ENCODE measurements at places on chromosomes 6 and 20. TPM values are rescaled to one million over a fixed set of nuclear protein-coding genes. Genes with fewer than 3 reads are reported as not detected.

- no peak for DNase-seq
Observed at GRCh38 chr6:122817766-122818165, 28.7 kb downstream of the SMPDL3A start.

GRCh38 chr20:49808753-49809152 is 3.9 kb upstream of the SLC9A8 start:
- no peak for DNase-seq

- DNase-seq = no peak
Observed at GRCh38 chr6:137494988-137495702, 951 bp upstream of the OLIG3 start.

GRCh38 chr6:105867277-105867676 is 218.9 kb upstream of the PRDM1 start:
- no peak for DNase-seq

DNA sequence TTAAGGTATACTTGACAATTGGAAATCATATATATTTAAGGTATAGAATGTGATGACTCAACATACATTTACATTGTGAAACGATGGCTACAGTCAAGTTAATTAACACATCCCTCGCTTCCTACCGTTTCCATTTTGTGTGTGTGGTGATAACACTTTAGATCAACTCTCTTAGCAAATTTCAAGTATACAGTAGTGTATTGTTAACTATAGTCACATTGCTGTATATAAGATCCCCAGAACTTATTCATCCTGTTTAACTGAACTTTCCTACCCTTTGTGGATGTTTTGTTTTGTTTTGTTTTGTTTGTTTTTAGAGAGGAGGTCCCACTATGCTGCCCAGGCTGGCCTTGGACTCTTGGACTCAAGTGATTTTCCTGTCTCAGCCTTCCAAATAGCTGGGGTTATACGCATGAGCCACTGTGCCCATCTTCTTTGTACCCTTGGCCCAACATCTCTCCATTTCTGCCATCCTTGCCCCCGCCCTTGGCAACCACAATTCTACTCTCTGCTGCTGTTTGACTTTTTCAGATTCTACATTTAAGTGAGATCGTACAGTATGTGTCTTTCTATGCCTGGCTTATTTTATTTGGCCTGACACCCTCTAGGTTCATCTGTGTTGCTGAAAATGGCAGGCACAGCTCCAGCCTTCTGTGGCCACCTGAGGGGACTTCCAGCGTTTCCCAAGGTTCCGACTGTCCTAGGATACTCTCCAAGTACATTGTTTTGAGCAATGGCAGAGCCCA is 90.5 kb upstream of the SNX9 start:
- DNase-seq = no peak

- DNase-seq = no peak
Observed at GRCh38 chr6:22150368-22151035, 146.3 kb downstream of the PRL start.

DNA sequence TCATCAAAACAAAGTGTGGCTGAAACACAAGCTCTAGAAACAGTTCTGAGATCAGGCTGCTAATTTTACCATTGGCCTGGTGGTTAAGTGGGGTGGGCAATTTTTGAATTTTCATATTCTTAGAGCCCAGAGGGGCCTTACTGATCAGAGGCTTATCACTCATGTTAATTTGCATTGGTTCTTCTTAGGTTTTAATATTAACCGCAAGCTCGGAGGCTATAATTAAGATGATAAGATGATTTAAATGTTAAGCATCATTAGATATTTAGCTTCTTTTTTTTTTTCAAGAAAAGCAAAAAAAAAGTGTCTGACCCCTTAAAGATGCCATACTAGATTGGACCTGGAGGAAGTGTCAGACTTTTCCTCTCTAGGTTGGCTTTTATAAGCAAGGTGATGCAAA is 8.4 kb upstream of the POPDC3 start:
- DNase-seq = no peak

- DNase-seq = no peak
Observed at GRCh38 chr6:54188846-54189245, 77.6 kb downstream of the MLIP start.

DNA sequence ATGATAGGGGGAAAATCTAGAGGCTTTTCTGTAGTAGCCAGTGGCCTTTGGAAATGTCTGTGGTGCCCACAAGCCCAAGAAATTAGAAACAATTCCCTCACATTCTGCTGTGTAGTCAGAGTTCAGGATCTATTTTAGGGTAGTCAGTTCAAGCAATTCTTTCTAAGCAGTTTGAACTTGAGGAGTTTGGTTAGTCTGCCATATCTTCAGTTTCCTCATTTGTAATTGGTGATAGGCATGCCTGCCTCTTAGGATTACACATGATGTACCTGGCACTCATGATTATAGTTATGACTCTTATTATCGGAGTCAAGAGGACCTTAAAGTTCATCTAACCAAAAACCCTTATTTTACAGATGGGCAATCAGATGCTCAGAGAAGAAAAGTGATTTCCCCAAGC is 21.2 kb upstream of the MEP1A start:
- no peak for DNase-seq

DNA sequence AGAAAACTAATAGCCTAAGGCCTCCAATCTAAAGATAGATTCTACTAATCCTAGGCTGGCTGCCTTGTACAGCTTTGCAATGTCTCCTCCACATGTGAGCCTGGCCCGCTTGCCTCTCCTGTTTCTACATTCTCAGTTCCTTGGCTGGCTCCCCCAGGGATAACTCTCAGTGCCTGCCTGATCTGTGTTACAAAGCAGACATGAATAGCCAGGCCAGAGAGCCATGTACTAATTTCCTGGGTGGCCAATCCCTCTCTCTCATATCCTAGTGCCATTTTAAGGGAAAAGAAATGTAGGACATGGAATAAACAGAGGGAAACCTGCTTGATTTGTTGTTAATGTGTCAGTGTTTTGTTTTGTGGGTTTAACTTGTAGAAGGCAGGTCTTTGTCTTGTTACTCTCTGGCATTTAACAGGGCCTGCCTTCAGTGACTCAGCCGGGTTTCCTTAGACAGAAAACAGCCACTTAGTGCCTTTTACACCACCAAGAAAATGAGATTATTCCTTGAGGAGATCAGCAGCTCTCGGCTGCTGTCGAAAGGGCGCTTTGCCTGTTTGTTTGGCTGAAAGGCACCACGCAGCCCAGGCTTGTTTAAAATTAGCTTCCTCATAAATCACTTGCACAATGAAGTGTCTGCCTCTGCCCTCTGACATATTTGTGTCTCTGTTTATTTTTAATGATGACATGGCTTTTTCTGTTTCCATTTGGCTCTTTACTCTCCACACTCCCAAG is 702.7 kb downstream of the MAFB start:
- DNase-seq = no peak

DNA sequence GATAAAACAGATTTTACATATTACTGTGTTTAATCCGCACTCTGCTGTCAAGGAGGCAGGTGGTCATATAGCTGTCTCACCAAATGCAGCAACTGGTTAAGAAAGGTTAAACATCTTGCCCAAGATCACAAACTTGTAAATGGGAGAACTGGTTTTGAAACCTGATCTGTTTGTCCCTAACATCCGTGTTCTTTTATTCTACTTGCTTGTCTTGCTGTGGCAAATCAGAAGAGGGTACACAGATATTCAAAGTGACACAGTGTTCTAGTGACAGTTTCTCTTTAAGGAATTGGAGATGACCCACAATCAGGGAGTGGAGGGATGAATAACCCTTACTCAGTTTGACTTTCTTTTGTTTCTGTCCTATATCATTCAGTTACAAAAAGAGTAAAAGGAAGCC is 83.0 kb upstream of the SGK1 start:
- no peak for DNase-seq

DNA sequence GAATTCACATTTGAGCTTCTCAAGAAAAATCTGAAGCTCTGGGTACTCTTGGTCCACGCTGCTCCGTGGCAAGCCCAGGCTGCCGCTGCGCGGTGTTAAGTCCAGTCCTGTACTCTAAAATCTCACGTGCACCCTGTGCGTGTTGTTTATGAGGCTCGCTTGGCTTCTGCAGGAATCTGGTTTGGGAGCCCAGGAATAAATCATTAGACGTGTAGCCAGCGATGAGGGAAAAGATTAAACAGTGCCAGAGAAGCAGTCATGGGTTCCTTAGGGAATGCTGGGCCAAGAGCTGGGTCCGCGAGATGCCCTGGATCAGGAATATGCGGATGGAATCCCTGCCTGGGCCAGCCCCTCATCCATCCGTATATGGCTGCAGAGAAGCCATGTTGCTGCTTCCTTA is 87.3 kb downstream of the KCNB1 start:
- no peak for DNase-seq

GRCh38 chr20:60228255-60228654 is 270.0 kb downstream of the CDH26 start:
- DNase-seq = no peak

DNA sequence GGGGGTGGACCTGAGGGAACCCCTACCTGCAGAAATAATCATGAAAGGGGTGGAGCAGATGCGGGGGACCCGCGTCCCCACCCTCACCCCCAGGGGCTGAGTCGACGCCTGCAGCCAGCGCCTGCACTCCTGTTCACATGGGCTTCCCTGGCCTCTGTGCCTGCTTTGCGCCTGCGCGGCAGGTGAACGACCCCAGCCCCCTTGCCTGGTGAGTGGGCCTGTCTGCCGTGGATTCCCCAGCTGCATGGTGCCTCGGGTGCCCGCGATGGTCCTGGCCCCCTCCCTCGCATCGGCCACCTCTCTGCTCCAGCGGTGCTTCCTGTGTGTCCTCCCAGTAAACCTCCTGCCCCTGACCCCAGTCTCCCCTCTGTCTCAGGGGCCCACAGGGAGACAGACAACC is 18.8 kb upstream of the NTSR1 start:
- DNase-seq = no peak

DNA sequence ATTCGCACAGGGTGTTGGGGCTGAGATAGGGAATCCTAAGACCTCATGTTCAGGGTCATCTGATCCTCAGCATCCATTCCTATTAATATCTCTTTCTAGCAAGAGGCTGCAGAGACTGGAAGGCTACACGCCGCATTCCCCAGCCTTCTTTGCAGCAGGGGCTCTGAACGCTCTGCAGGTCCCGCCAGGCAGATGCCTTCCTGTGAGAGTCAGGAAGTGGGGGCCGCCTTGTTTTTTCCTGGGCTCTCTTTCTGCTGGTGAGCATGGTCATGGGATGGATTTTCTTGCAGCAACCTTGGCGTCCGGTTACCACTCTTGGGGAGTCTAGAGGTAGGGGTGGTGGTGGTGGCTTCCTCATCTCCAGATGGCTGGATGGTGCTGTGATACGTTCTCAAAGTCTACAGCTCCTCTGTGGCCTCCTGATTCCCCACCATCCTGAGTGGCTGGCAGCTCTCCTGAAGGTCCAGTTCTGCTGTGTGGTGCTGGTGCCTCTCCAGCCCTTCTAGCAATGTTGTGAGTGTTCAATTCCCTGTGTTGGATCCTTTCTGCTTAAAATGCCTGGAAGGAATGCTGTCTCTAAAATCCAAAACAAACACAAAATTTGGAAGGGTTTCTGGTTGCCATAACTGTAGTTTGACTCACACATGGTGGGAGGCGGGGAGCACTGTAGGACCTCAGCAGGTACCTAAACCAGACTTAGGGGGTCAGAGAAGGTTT is 111.9 kb downstream of the CEBPB start:
- no peak for DNase-seq

DNA sequence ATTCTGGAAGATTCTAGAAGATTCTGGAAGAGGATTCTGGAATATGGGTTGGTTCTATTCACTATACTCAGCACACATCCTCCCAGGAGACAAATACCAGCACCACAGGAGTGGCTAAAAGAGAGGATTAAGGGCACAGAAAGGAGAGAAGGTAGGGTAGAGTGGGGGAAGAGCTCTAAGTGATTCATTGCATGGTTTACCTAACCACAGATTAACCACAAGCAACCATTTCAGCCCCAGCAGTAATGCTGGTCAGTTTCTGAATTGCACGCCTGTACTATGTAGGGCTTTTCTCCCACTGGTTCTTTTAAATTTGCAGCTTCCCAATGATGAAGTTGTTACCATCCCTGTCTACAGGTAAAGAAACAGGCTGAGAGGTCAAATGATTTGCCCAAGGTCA is 192.7 kb upstream of the PMEPA1 start:
- DNase-seq = no peak

GRCh38 chr6:7108196-7108963 is 619 bp downstream of the RREB1 start:
- DNase-seq = peak; percentile 60

GRCh38 chr6:28134015-28134414 is 7.7 kb upstream of the ZKSCAN8 start:
- DNase-seq = no peak

- DNase-seq = no peak
Observed at GRCh38 chr6:80872199-80872950, 765.9 kb downstream of the BCKDHB start.

- no peak for DNase-seq
Observed at GRCh38 chr6:23089981-23090380, 520.6 kb downstream of the HDGFL1 start.

DNA sequence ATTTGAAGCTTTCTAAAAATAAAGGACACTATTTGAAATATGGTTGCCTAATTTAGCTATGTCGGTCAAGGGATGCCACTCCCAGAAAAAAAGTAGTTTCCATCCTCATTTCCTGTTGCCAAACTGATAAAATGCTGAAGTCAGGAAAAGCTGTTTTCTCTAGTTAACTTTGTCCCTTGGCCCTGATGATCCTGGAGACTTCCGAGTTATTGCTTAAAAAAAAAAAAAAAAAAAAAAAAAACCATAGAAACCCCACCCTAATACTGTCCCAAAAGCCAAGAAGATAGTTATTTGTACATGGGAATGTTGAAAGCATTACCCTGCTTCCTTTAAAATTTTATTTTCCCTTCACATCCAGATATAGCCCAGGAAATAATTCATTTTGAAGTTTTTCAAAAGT is 236.7 kb downstream of the SOD2 start:
- no peak for DNase-seq

DNA sequence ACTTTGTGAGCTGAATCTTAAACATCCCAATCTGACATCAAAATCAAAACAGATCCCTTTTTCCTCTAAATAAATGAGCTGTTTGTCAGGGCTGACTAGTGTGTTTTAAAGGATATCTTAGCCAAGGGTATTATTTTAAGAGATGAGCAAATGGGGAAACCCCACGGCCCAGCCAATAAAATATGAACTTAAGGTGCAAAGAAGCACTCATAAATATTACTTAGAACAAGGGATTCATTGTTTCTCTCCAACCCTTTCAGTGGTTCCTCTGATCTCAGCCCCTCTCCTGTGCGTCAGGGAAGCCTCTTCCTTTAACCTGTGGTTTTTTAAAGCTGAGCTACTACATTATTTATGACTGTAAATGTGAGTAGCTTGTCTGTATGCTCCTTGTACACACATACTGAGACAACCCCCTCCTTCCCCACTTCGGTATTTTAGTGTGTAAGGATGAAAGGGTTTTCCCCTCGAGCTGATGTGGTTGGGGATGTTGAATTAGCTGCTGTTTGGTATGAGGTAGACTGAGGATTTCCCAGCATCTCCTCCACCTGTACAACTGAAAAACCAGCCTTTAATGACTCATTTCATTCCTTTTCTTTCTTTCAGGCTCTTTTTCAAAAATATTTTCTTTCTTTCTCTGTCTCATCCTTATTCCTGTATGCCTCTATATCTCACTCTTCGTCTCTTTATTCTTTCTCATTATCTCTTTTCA is 6.5 kb downstream of the BMP5 start:
- DNase-seq = peak; percentile 21

GRCh38 chr6:10505529-10505928 is 15.6 kb upstream of the GCNT2 start:
- DNase-seq = no peak

GRCh38 chr20:43316271-43316670 is 126.6 kb upstream of the PTPRT start:
- DNase-seq = no peak

The PI16 gene
- total RNA-seq = 0.18 TPM

The HLA-DQA1 gene
- total RNA-seq = 4.4 TPM

The PDE10A gene
- not detected for total RNA-seq

The CTAGE9 gene
- total RNA-seq = not detected

The PRDM13 gene
- total RNA-seq = not detected

The DDX43 gene
- total RNA-seq = 0.39 TPM

The PTGIS gene
- 0.04 TPM for total RNA-seq

The CGA gene
- total RNA-seq = not detected
